ENCODE measurements at places on chromosomes 12 and 14.
A peak's percentile ranks its signal among the peaks of the same experiment; 100 is the strongest.

DNA sequence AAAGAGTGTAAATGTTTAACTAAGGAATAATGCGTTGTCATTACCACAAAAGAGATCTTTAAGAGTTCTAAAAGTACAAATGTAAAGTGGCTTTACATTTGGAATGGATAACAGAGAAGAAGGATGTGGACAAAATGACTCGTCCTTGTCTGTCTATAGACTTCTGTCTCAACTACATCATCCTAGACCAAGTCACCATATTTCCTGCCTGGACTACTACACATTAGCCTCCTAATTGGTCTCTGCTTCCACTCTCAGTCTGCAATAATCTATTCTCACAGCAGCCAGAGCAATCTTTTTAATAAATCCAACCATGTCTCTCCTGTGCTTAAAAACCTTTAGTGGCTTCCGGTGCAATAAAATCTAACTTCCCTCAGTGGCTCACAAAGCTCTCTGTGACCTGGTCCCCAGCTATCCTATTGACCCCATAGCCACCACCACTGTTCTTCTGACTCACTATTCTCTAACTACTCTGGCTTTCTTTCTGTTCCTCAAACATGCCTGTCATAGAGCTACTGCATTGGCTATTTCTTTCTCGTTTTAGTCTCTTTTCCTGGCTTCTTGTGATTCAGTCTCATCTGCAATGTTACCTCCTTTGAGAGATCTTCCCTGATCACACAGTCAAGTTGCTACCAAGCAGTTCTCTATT lies 91.1 kb downstream of the MYF5 start:
- DNase-seq: peak; percentile 9

- no peak for DNase-seq
Observed at GRCh38 chr12:96196781-96197180, 2.6 kb downstream of the ELK3 start.

DNA sequence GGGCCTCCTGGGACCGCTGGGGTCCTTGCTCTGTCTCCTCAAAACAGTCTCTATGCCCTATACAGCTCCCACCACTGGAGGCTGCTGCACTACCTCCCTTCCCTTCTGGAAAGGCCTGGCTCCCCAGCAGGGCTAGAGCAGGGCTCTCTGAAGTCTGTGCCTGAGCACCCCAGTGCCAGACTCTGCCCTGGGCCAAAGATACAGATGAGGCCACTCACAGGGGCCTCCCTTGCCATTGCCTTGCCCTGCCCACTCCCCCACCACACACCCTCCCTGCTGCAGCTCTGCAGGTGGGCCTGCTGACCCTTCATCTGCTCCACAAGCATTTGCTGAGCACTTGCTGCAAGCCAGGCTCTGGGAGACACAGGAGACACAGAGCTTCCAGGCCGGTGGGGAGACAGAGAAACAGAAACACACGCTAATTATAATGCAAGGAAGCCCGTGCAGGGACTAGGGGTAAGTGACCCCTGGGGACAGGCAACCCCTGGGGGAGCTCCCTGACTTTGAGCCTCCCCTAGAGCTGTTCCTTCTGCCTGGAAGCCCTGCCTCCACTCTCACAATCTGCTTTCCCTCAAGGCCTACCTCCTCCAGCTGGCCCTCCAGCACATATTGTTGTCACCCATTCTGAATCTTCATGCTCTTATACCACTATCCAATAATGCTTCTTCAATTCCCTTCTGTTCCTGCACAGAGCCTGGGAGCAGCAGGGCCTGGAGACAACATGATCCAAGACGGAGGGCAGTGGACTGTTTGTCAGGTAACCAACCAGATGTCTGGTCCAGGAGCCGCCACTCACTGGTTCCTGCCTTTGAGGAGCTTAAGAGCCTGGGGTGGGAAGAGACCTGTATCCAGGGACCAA lies 32.6 kb upstream of the PNMA1 start:
- no peak for DNase-seq

DNA sequence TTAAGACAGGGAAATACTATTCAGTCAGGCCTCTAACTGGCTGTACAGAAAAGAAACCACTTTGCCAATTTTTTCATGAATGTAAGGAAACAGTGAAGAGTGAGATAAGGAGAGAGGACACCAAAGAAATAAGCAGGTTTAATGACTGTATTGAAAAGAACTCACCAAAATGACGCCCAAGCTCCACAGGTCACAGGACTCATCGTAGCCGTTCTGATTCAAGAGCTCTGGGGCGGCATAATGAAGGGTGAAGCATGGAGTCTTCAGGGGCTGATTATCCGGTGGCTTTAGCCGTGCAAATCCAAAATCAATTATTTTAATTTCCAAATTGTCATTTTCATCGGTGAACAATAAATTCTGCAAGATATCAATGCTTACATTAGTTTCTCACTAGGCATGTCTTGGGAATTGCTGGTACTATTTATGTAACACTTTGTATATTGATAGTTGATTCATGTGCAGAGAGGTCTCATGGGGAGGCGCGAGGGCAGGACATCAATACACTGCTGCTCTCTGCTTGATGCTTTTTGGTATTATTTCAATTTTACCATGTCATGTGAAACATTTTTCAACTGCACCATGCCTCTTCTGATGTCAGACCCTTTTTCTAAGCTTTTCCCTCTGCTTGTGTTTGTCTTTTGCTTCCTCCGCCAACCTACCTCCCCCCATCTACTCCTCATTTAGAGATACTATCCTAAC lies 74.2 kb upstream of the TTC7B start:
- DNase-seq: no peak

DNA sequence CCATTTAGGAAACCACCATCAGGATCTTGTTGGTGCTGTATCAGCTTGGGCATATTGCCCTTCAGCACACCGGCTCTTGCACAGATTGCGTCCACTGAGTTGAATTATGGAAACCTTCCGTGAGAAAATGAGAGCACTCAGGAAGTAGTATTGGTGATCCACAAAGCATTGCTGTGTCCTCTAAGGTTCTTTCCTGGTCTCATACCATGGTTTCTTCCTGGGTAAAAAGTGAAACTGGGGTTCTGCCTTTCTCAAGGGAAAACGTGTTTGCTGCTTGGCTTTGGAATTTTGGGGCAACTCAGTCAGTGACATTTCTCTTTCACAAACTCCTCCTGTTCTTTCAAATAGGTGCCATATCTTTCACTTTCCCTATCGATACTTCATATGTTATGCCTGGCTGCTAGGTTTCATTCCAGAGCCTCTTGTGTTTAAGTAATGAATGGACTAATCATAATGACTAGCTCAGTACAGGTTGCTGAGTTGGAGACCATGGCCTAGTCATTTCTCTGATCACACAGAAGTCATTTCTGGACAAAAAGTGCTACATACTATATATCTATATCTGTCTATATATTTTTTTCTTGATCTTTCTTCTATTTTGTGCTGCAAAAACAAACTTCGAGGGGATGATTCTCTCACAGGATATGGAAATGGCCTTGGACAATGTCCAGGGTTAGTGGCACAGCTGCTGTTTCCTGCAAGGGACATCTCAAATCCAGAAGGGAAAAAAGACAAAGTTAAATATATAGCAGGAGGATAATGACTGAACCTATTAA lies 423.4 kb downstream of the ZFP36L1 start:
- DNase-seq: no peak

GRCh38 chr12:88562846-88563582 lies 17.3 kb downstream of the KITLG start:
- peak; percentile 78 for DNase-seq

GRCh38 chr12:58917699-58918468 lies 2.4 kb downstream of the LRIG3 start:
- peak; percentile 72 for DNase-seq

- peak; percentile 35 for DNase-seq
Observed at GRCh38 chr12:90515199-90516175, 439.5 kb downstream of the CCER1 start.

DNA sequence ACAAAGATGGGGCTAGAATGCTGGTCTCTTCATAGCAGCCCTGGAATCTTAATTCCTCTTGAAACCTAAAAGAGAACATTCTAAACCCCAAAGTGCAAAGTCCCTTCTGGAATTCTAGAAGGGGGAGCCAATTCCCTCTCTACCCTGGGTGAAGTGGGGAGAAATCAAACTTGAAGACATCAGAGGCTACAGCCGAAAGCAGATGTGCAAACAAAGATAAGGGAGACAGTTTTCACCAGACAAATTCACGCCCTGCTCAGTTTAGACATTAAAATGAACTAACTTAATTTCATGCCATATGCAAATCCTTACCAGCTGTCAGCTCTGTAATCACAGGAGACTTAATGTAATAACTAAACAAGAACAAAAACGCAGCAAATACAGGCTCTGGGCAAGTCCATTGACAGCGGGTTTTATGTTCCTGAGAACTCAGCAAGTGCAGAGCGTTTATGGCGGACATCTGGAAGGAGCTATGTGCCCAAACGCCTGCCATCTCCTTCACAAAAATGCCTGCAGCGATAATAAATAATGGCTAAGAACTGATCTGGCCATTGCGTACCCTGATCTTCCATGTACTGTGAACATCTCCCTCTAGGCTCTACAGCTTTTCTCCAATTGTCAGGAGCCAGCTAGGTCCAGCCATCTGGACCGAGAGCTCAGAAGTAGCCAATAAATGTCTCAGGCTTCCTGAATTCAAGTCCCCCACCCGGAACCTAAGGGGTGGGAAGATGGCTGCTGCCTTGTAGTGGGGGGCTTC lies 19.1 kb upstream of the FICD start:
- no peak for DNase-seq

DNA sequence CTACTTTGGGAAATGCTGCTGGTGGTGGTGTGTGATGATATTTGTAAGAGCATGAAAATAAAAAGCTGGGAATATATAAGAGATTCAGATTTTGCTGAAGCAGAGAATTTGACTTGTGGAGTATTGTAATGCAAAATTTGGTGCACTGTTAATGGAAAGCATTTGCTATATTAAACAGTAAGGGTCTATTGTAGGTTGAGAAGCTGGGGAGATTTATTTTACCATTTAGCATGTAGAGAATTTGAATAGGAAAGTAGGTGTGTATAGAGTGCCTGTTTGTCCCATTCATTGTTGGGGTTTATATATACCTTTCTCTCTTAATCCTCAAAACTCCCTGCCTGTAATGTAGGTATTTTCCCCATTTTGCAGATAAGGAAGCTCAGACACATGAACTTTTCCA lies 48.4 kb downstream of the CRADD start:
- DNase-seq: no peak

DNA sequence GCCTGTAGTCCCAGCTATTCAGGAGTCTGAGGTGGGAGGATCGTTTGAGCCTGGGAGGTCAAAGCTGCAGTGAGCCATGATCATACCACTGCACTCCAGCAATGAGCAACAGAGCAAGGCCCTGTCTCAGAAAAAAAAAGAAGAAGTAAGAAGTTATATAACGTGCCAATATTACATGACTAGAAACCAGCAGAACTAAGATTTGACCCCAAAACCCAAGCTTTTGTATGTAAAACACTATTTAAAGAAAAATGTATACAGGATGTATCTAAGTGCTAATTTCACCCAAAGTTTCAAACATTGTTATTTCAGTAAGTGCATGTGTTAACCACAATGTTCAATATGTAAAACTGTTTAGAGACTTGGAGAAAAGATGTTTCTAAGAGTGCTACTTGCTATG lies 94.7 kb downstream of the SLC5A8 start:
- no peak for DNase-seq

GRCh38 chr12:662566-663292 lies 516 bp downstream of the NINJ2 start:
- DNase-seq: no peak

DNA sequence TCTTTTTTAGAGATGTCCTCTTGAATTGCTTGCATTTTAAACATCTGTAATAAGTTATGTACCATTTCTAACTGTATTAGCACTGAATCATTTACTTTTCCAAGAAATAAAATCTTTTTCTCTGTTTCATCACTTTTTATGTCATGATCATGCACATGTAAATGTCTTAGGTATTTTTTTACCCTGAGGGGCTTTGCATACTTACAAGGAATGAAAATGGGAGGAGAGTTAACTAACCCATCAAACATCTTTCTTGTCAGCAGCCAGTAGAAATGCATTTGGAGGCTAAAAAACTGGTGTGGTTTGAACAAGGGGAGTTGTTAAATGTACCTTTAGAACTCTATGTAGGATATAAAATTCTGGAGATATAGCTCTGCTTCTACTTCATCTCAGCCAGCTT lies 1080.3 kb downstream of the GALC start:
- peak; percentile 86 for DNase-seq

- DNase-seq: no peak
Observed at GRCh38 chr12:6110006-6110405, 14.5 kb downstream of the VWF start.

GRCh38 chr12:92162079-92162478 lies 16.4 kb upstream of the BTG1 start:
- DNase-seq: no peak

GRCh38 chr12:120065472-120065871 lies 51.1 kb downstream of the RAB35 start:
- DNase-seq: no peak

GRCh38 chr12:12803186-12803585 lies 10.0 kb upstream of the DDX47 start:
- DNase-seq: peak; percentile 64

DNA sequence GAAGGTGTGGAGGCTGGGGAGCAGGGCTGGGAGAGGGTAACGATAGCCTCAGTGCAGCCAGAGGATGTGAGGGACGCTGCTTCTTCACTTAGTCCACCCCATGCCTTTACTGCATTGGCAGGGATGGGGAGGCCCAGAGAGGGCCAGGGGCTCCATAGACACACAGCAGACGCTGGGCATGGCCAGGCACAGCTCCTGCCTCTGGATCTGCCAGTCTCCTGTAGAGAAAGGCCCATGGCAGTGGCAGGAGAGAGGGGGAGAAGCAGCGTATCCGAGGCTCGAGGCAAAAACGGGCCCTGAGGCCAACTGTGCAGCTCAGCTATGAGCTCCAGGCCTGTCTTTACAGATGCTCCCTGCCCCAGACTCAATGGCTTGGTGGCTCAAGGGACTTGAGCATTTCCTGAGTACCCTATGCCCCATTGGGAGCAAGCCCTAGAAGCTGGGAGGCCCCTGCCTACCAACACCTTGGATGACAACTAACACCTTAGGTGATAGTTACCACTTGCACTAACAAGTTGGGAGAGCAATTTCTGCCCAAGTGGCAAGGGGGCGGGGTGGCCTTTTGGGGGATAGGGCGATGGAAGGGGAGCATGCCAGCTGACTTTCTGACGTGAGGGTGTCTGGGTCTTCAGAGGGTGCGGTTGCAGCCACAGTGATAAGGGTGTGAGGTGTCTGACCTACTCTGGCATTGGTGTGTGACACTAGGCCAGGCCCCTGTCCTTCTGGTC lies 5.0 kb upstream of the LBHD2 start:
- DNase-seq: no peak

DNA sequence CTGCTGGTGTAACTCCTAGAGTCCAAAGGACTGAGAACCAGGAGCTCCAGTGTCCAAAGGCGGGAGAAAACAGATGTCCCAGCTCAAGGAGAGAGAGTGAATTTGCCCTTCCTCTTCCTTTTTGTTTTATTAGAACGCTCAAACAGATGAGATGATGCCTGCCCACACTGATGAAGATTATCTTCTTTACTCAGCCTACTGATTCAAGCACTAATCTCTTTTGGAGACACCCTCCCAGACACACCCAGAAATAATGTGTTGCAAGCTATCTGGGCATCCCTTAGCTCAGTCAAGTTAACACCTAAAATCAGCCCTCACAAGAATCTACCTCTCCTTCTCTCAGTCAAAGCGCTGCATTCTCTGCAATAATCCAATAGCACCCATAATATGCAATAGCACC lies 78.2 kb upstream of the BCL2L14 start:
- no peak for DNase-seq
